ENCODE measurements at places on chromosomes 13 and 19.

GRCh38 chr13:29434217-29434945, 161.1 kb downstream of the SLC7A1 start:
- no peak for DNase-seq

GRCh38 chr19:31938675-31939074, 406.7 kb upstream of the ZNF507 start:
- DNase-seq = no peak

GRCh38 chr19:2033825-2034159, 17.3 kb downstream of the MKNK2 start:
- no peak for DNase-seq

GRCh38 chr13:62375653-62376052, 960.0 kb upstream of the PCDH20 start:
- DNase-seq = no peak

- no peak for DNase-seq
Measured at GRCh38 chr13:103598671-103599070, 532.5 kb upstream of the SLC10A2 start.

DNA sequence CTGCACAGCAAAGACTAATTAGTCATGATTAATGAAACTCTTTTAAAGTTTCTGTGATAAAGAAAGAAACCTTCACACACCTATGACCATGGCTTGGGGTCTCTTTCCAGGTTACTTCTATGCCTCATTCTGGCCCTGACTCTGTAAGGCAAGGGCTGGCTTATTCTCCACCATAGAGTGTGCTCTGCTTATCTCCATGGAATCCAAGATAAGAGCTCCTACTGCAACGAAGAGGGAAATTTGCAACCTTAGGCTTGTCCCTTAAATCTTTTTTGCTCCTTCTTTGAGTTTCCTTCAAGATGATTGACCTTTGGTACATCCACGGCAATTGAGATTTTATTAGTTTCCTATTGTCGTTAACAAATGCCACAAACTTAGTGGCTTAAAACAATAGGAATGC, 239.9 kb downstream of the SPRY2 start:
- peak; percentile 19 for DNase-seq

GRCh38 chr19:3964256-3965194, 6.4 kb downstream of the DAPK3 start:
- DNase-seq = no peak

DNA sequence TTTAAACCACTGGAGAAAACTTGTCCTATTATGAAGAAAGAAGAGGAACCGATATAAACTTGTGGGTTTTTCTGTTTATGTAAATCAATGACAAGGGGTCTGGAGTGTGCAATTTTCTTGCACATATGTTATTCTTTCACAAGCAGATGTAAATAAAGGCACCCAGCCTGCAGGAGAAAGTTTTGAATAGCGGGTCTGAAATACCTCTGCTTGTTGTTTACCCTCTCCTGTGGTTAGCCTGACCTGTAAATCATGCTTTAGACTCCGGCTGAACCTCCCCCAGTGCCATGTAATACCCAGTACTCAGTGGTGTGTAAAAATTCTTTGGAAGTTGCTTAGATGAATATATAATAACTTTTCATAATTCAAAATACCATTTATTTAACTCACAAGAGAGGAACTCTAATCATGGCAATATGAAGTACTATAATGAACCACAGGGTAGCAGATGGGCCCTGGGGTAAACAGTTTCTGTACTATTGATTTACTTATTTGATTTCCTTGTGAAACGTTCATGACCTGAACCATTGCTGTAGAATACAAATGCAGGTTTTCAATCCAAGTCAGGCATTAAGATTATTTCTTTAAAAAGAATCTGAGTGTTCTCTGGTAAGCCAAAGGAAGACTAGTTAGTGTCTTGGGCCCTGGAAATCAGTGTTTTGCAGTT, 245.1 kb downstream of the LMO7 start:
- no peak for DNase-seq

- DNase-seq = no peak
Measured at GRCh38 chr13:66617786-66618185, 612.4 kb downstream of the PCDH9 start.

DNA sequence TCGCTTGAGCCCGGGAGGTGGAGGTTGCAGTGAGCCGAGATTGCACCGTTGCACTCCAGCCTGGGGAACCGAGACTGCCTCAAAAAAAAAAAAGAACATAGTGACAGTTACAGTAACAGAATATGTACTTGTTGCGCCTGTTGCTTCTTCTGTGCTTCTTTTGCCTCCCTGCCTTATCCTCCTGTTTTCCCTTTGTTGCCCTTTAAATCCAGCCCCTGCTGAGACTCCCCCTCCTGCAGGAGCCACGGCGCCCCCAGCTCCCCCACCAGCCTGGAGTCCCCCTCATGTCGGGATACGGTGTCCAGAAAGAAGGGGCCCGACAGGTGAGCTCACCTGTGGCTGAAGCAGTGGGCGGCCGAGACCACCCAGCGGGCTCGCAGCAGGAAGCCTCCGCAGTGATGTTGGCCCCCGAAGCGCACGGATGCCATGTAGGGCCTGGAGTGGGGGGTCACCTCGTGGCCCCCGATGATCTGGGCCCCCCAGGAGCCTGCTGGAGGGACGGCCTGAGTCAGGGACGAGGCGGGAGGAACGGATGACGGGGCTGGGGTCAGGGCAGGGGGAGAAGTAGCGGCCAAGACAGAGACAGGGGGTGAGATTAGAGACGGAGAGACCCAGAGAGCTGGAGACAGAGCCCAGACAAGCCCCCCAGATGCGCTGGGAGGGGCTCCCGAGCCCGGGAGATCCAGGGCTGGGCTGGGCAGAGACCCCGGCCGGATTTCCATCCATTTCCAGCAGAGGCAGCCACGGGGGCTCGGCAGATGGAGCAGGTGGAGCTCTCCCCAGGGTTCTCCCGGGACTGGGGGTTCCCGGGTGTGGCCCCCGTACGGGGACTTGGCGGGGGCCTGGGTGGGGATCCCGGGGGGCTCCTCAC, 536 bp downstream of the PRSS57 start:
- no peak for DNase-seq

GRCh38 chr19:40739030-40739839, 11.0 kb downstream of the ACTMAP start:
- DNase-seq = no peak

DNA sequence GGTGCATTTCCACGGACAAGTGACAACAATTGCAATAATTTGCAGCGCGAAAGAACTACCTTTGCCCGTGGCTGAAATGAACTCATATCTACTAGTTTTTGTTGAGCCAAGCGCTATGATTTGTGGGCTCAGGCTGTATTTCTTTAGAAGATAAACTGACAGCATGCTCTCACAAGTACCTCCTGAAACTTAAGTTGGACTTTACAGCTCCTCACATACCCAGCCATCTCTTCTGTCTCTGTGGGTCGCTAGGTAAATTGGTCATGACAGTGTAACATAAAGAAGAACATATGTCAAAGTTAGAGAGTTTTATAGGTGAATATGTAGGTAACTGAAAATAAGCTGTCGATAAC, 839 bp downstream of the COG6 start:
- DNase-seq = no peak

- DNase-seq = no peak
Measured at GRCh38 chr13:94596575-94596971, 621 bp upstream of the TGDS start.

GRCh38 chr13:110377178-110377825, 70.2 kb downstream of the COL4A2 start:
- no peak for DNase-seq

DNA sequence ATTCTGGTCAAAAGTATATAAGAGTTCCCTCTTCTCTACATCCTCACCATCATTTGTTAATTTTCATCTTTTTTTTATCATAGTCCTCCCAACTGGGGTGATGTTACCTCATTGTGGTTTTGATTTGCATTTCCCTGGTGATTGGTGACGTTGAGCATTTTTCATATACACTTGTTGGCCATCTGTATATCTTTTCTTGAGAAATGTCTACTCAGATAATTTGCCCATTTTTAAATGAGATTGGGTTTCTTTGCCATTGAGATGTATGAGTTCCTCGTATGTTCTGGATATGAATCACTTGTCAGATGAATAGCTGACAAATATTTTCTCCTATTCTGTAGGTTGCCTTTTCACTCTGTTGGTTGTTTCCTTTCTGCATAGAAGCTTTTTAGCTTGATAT, 2.4 kb downstream of the CD33 start:
- DNase-seq = no peak

DNA sequence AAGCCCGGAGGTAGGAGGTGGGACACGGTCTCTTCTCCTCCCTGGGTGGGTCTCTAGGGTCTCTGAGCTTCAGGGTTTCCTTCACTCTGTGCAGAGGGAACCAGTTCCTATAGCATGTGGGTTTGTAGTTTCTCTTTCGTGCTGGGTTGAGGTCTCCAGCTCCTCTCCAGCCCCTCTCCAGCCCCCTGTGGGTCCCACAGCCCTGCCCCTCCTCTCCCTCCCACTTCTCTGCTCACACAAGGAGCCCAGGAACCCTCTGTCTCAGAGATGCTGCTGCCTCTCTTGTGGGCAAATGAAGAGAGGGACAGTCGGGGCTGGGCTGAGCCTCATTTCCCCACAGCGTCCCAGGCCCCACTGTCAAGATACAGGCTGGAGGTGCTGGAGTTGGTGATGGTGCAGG, 1.4 kb downstream of the SIGLEC7 start:
- no peak for DNase-seq

DNA sequence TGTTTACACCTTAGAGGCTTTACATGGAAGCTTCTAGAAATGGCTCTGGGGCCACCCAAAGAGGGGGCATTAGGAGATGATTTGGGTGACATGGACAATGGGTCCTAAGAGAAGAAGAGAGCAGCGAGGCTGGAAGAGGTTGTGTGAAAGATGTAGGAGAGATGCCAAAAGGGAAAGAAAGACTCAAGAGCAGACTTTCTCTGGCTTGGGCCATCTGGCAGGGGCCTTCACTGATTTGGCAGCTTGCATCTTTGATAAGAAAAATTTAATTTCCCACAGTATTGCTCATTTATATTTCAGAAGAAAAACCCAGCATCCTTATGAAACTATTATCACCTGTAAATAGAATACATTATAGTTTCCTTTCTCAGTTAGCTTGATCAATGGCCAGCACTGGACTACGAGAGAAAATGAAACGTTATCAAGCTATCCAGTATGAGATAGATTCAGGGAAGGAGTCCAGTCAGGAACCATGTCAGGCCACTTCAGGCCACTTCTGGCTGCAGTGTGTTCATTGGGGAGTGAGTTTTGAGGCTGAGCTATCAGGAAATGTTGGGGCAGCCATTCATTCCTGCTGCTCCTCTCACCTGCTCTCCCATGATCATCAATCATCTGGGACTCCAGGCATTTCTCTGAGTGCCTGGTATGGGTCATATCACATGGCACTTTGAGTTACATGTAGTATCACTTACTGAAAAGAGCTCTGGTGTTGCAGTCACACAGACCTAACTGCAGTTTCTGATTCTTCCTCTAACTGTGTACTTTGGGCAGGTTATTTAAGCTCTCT, 10.3 kb downstream of the SCEL start:
- DNase-seq = peak; percentile 89

DNA sequence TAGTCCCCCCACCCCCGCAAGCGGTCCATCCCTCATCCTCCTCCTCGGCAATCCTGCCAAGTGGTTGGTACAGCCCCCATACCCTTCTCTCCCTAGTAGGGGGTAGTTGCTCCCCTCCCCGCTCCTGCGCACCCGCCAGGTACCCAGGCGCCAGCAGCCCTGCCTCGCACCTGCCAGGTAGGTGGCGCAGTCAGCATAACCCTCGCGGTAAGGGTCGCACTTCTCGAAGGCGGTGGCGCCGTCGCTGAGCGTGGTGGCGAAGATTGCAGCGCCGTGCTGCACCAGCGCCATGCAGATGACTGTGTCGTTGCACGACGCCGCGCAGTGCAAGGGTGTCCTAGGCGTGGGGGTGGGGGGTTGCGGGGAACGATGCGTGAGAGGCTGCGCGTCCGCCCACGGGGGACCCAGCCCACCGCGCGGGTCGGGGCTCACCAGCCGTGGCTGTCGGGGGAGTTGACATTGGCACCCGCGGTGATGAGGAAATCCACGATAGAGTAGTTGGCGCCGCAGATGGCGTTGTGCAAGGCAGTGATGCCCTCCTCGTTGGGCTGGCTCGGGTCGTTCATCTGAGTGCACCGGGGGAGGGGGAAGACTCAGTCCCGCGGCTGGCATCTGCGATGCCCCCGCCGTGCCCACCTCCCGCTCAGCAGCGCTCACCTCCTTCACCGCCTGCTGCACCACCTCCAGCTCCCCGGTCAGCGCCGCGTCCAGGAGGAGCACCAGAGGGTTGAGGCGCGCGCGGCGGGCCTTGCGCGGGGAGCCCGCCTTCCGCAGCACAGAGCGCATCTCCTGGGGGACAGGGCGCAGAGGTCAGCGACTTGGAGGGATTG, 15.2 kb upstream of the ERCC2 start:
- DNase-seq = no peak

- no peak for DNase-seq
Measured at GRCh38 chr19:35167251-35168119, 12.9 kb downstream of the FXYD5 start.

GRCh38 chr19:34120846-34121639, 51.3 kb upstream of the LSM14A start:
- DNase-seq = peak; percentile 72

- DNase-seq = no peak
Measured at GRCh38 chr13:22903301-22903700, 277.5 kb upstream of the SGCG start.

- no peak for DNase-seq
Measured at GRCh38 chr19:22118132-22118531, 65.8 kb downstream of the ZNF257 start.

DNA sequence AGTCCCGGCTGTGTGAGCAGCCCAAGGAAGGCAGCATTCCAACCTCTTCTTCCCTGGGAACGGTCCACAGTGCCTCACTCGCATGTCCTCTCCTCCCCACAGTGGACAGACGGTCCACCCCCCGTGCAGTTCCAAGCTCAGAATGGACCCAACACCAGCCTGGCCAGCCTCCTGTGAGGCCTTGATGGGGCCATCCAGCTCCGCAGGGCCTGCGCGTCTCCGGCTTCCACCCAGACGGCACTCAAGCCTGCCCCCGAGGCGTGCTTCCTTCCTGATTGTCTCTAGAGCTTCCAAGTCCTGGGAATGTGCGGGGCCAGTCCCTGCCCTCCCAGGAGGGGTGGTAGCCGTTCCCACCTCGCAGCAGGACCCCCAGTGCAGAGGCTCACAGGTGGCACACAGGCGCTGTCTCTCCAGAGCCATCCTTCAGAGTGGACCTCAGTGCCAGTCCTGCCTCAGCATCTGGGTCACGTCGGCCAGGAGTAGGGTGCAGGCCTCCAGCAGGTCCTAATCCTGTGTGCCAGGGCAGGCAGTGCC, 35.0 kb downstream of the MAU2 start:
- no peak for DNase-seq

- DNase-seq = no peak
Measured at GRCh38 chr19:1435378-1435989, 2.7 kb upstream of the RPS15 start.

DNA sequence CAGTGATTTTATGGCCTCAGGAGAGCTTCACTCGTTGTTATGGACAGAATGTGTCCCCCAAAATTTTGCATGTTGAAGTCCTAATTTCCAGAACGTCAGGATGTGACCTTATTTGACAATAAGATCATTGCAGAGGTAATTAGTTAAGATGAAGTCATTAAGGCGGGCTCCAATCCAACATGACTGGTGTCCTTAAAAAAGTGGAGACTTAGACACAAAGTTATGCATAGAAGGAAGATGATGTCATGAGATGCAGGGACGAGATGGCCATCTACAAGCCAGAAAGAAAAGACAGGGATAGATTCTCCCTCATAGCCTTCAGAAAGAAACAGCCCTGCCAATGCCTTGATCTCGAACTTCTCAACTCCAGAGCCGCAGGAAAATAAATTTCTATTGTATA, 25.8 kb upstream of the SPATA13 start:
- no peak for DNase-seq

GRCh38 chr13:79686441-79686840, 205.5 kb downstream of the NDFIP2 start:
- DNase-seq = peak; percentile 80

Data from cardiac muscle cell (in vitro differentiated cells and primary cell).